Right renal cortex interstitium (tissue), 3 donors: ENCODE measurements at places on chromosomes 11 and 22. TPM values are rescaled to one million over a fixed set of nuclear protein-coding genes. Genes with fewer than 3 reads are reported as not detected.

GRCh38 chr11:24240496-24241175, 256.2 kb upstream of the LUZP2 start:
- DNase-seq = no peak

The KCNJ5 gene
- polyA plus RNA-seq = 4.3 TPM

DNA sequence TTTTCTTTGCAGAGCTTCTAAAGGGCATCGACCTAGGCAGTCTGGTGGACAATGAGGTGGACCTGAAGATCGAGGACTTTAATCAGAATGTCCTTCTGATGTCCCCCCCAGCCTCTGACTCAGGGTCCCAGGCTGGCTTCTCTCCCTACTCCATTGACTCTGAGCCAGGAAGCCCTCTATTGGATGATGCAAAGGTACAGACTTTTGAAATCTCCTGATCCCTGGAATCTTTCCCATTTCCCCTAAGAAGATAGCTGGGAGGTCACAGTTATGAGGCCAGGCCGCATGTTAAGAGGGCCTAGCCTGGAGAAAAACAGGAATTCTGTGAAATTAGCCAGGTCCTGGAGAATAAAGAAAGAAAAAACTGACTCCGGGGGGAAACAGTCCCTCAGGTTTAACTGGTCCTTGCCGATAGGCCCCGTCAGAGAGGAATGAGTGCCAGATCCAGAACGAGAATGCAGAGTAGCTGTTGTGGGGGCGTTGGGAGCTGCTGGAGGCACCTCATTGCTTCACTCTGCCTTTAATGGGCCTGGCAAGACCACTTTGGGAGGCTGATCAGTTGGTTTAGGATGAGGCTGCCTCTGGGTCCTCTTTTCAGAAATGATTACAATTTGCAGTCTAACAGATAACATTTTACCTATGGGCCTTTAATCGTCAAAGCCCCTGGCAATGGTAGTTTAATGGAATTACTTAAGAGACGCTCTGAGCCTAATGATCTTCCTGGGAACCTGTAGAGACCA, 39.2 kb downstream of the SHISA8 start:
- DNase-seq = no peak

DNA sequence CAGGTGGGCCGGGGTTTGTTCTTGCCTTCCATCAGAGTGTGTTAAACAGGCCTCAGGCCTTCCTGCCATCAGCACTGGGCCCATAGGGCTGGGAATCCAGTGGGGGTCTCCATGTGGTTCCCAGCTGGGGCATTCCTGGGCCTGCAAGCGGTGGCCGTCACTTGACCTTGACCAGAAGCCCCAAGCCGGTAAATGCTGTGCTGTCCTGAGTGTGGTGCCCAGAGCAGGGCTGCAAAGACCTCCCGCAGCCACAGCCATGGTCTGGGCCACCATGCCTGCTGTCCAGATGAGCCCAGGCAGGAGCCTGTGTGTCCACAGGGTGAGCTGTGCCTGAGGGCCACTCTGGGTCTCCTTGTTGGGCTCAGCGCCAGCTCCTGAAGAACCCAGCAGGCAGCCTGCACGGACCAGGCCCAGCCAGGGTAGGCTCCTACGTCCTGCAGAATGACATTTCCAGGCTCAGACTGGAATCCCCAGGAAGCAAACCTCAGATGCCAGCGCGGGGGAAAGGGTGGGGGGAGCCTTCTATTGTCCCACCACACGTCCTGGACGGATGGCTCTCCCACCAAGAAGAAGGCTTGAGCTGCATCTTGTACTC, 117.3 kb downstream of the KCNQ1OT1 start:
- no peak for DNase-seq

DNA sequence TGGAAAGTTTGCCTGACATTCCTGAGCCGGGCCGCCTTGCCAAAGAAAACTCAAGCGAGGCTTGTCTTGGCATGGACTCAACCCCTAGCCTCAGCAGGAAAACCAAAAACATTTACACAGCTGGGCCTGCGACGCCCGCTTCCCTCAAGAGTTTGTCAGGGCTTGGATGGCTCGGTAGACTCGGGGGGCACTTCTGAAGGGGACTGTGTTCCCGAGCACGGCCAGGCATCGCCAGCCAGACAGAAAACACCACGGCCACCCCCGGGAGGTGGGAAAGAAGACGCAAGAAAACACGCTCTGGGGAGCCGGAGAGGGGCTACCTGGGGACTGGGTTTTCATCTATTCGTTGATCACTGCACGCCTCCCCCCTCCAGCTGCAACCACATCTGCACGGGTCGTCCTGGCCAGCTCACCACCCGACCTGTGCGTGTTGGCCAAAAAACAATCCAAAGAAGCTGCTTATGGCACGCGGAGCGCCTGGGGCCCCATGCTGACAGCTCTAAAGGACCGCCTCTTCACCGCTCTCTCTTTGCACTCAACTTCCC, 380.7 kb downstream of the MN1 start:
- no peak for DNase-seq

DNA sequence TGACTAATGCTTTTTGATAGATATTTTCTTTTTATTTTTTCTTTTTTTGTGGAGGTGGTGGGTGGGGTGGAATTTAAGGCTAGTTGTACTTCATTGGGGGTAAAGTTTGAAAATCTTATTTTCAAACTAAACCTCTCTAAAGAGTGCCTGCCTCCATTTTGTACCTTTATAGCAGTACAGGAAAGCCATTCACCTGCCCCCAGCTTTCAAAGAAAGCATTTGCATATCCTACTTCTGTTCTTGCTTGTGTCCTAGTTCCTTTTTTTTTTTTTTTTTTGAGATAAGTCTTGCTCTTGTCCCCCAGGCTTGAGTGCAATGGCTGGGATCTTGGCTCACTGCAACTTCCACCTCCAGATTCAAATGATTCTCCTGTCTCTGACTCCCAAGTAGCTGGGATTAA, 766.2 kb upstream of the LRRC4C start:
- no peak for DNase-seq

GRCh38 chr11:129375751-129376657, at the start of gene BARX2:
Gene BARX2, plus strand, starts transcription at chr11:129375848. Its CDS starts 188 bp downstream, at chr11:129376036.
- DNase-seq = no peak

DNA sequence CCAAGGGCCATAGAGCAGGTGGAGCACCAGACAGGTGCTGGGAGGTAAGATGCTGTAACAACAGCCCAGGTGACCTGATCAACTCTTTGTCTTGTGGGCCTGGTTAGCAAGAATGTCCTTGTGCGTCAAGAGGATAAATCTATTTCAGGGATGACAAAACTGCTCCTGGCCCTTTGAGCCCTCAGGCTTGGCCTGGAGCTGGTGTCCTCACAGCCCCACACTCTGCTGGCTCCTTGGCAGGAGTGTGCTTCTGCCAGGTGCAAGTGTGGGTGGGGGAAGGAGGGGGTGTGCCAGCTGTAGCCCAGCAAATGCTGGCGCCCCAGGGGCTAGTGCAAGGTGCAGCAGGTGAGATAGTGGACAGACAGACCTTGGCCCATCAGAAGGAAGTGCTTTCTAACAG, 19.5 kb downstream of the AMPD3 start:
- DNase-seq = no peak

The OR5P2 gene
- polyA plus RNA-seq = not detected

DNA sequence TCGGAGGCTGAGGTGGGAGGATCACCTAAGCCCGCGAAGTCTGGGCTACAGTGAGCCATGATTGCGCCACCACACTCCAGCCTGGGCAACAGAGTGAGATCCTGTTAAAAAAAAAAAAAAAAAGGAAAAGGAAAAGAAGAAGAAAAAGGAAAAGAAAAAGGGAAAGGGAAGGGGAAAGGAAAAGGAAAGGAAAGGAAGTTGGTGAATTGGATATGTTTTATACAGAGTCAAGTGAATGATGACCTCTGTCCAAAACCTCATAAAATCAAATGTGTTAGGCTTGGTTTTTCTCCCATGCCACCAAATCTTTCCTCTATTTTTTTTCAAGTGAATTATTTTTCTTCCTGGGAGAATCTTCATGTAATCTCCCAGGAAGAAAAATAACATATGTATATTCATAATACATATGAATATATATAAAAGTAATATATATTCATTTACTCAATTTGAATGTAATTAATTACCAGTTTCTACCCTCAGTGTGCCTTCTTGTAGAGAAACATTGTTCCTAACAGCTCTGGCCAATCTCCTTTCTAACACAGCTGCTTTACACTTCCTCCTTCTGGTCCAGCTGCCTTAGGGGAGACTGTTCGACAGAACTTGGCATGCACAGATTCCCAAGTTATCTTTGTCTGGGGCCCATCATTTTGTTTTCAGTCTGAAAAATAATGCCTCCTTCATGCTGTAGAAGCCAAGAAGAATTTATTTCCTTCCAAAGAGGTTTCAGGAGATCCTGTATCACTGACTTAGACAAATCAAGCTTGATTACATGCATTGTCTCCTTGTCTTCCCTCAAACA, 111.9 kb downstream of the CCDC34 start:
- DNase-seq = no peak

The RTN4RL2 gene
- polyA plus RNA-seq = 1.7 TPM

The IGLL5 gene
- polyA plus RNA-seq = not detected

The PKP3 gene
- polyA plus RNA-seq = 4.1 TPM

GRCh38 chr22:24697621-24698082, 76.9 kb downstream of the PIWIL3 start:
- DNase-seq = no peak

- DNase-seq = no peak
These were observed 4.9 kb downstream of the OVOL1 start for GRCh38 chr11:65791719-65792213.

GRCh38 chr11:17774232-17775034, 39.9 kb downstream of the KCNC1 start:
- DNase-seq = no peak

- DNase-seq = no peak
These were observed 155.0 kb upstream of the NCAM1 start for GRCh38 chr11:112806256-112806655.

DNA sequence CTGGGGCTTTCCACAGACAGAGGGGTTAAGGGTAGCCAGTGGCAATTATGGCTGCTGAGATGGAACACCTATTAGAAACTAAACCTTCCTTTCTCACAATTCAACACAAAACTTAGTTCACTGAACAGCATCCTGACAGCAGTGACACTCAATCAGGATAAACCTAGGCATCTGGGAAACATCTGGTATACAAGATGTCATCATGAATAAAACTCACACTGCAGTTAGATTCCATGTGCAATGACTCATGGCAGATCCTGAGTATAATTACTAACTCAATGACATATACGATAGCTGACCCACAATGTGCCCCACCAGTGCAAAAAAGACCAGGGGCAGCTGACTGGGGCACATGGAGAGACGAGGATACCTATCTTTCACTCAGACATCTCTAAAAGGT, 17.7 kb downstream of the RBFOX2 start:
- DNase-seq = no peak

DNA sequence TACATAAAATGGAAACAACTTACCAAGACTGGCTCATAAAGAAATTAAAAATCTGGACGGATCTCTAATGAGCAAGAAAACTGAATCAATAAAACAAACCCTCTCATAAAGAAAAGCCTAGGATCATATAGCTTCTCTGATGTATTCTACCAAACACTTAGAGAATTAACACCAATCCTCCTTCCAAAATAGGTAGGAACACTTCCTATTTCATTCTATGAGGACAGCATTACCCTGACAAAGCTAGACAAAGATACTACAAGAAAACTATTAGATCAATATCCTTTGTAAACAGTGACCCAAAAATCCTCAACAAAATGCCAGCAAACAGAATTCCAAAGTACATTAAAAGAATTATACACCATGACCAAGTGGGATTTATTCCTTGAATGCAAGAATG, 52.9 kb upstream of the CLTCL1 start:
- no peak for DNase-seq

The RAG2 gene
- 0.32 TPM for polyA plus RNA-seq

DNA sequence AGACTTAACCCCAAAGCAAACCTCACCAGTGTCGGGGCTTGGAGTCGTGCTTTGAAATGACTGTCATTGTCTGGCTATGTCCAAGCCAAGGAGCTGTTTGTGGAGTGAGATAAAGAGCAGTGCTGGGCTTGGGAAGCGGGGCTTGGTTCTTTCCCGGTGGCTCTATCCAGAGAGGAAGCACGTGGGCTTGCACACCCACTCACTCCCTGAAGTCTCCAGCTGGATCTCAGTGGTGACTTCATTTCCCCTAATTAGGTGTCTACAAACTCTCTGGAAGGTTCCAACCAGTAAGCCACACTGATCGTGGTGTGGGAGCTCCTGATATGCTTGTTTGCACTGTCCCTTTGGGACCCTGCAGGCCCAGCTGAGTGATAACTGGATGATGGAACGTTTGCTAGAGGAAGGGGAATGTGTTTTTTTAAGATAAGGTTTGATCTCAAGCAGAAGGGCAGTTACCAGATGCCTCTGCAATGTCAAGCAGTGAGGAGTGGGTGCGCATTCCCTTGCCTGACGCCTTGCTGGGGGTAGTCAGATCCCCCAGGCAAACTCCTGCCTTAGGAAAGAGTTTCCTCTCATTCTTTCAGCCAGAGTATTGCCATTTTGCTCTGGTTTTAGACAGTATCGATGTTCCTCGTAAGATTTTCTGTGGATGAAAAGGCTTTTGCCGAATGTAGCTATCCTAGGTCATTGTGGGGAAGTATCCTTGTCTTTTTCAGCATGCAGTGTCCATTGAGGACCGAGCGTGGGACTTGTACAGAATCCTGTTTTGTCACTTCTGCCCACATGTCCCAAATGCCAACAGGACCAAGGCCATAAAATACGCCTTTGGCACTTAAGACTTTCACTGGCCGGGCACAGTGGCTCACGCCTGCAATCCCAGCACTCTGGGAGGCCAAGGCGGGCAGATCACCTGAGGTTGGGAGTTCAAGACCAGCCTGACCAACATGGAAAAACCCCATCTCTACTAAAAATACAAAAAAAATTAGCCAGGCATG, 90.9 kb downstream of the MICAL2 start:
- no peak for DNase-seq

DNA sequence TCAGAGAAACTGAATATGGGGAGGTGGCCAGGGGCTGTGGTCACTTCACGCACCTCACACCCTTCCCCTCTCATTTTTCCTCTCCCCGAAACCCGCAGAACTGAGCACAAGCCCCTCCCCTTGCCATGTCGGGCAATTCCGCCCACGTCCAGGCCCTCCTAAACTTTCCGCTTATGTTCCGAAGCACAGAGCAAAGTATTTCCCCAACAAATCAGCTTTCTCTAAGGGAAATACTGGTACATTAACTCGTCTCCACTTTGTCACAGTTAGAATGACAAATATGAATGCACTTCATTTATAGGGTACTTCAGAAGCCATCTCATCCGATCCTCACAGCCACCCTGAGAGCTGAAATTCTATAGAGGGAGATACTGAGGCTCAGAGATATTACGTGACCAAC, 94.7 kb upstream of the TMEM45B start:
- DNase-seq = no peak

GRCh38 chr11:86588566-86589090, 83.8 kb downstream of the ME3 start:
- no peak for DNase-seq

GRCh38 chr11:12133547-12134235, 23.3 kb downstream of the MICAL2 start:
- no peak for DNase-seq

DNA sequence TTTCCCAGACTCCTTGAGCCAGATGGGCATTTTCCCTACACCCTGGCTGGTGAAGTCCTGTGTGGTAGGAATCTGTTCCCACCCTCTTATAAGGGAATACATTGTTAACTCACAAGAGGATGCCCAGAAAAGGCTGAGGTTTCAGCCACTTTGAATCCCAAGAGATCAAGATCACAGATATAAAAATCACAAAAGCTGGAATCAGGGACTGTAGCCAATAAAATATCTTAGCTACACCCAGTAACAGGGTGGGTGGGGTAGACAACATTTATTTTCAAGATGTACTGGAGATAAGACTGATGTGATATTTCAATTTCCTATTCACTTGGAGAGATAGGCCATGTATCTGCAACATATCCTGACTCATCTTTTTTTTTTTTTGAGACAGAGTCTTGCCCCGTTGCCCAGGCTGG, 50.3 kb downstream of the COPB1 start:
- no peak for DNase-seq
